Ascending aorta (tissue), 2 donors: ENCODE measurements at places on chromosomes 11 and 22. TPM values are rescaled to one million over a fixed set of nuclear protein-coding genes. Genes with fewer than 3 reads are reported as not detected.

DNA sequence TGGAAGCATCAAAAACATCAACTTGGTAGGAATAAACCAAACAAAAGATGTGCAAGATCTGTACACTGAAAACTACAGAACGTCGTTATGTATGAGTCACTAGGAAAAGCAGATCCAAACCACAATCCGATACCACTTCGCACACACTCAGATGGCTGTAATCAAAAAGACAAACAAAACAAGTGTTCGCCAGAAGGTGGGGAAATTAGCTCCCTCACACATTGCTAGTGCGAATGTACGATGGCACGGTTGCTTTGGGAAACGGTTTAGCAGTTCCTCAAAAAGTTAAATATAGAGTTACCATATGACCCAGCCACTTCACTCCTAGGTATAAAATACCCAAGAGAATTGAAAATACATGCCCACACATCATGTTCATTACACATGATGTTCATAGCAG lies 14.8 kb upstream of the CARD10 start:
- H3K27me3 ChIP-seq: no peaks in the 10 kb centered on the region
- H3K27ac ChIP-seq: no peak overlapping the region
- DNase-seq: no peak
- H3K4me3 ChIP-seq: no peak overlapping the region

GRCh38 chr11:71466358-71466757 lies 13.4 kb downstream of the NADSYN1 start:
- peaks cover 47% of the 10 kb centered on the region for H3K36me3 ChIP-seq
- H3K4me3 ChIP-seq: no peak overlapping the region
- no peaks in the 10 kb centered on the region for H3K4me1 ChIP-seq
- H3K27me3 ChIP-seq: no peaks in the 10 kb centered on the region
- no peak for DNase-seq

- H3K4me1 ChIP-seq: peaks cover 15% of the 10 kb centered on the region
- H3K27ac ChIP-seq: peak overlapping the region; percentile 85
- H3K4me3 ChIP-seq: no peak overlapping the region
- DNase-seq: no peak
Observed at GRCh38 chr11:95076416-95076815, 9.7 kb downstream of the SRSF8 start.

GRCh38 chr11:128902515-128903066 lies 11.4 kb downstream of the KCNJ5 start:
- H3K27me3 ChIP-seq: no peaks in the 10 kb centered on the region
- H3K36me3 ChIP-seq: no peaks in the 10 kb centered on the region
- H3K27ac ChIP-seq: no peak overlapping the region
- no peak overlapping the region for H3K4me3 ChIP-seq
- DNase-seq: no peak

DNA sequence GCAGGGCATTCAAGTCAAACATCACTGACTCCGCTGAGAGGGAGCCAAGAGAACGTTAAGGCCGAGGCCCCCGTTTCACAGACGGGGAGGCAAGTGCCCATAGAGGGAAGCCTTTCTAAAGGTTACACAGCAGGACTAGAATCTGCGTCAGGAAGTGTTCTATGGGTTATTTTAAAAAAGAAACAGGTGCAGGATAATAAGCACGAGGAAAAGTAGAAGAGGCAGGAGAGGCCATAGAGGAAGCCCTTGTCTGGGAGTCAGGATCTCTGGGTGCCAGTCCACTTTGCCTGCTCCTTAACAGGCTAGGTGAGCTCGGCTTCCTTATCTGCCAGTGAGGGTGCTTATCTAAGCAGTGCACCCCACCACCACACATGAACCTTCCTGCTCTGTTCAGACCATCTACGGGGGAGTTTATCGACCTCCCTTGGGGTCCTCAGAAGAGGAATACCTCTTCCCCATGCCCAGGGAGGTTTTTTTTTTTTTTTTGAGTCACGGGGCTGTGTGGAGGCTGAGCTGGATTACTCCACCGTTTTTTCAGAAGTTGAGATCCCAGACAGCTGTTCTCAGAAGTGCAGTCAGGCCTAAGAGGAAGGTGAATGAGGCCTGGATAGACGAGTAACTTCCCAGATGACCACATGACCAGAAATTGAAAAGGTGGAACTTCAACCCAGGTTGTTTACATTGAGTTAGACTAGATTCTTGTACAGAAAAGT lies 1.2 kb upstream of the FCHSD2 start:
- no peak for DNase-seq
- H3K27me3 ChIP-seq: no peaks in the 10 kb centered on the region
- no peaks in the 10 kb centered on the region for H3K36me3 ChIP-seq

DNA sequence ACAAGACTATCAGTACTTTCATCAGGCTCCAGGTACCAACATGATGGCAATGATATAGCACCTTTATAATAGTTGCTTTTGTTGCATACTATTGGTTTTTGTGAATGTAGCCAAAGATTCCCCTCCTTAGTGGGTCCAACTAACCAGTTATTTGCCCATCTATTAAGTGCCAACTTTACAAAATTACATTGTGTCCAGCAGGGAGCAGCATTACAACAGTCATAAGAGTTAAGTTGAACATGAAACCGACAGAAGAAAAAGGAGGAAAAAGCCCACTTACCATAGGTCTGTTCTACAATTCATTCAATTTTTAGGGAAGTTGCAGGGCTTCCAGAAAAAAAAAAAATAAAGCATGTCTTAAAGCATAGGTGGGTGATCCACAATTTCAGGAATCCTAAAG lies 21.6 kb downstream of the IMMP1L start:
- H3K27me3 ChIP-seq: no peaks in the 10 kb centered on the region
- H3K27ac ChIP-seq: no peak overlapping the region
- no peak overlapping the region for H3K4me3 ChIP-seq
- no peaks in the 10 kb centered on the region for H3K4me1 ChIP-seq

Gene HMOX1
- 27.1 TPM for total RNA-seq

Gene APOBEC3F
- total RNA-seq: 0.11 TPM

Gene OR52N4
- total RNA-seq: not detected

Gene CHRM4
- not detected for total RNA-seq

Gene SLC22A12
- not detected for total RNA-seq

- H3K4me1 ChIP-seq: no peaks in the 10 kb centered on the region
- H3K4me3 ChIP-seq: no peak overlapping the region
- no peaks in the 10 kb centered on the region for H3K27me3 ChIP-seq
- no peaks in the 10 kb centered on the region for H3K36me3 ChIP-seq
- no peak overlapping the region for H3K27ac ChIP-seq
Observed at GRCh38 chr11:84886344-84886743, 740.8 kb downstream of the DLG2 start.

- no peak overlapping the region for H3K4me3 ChIP-seq
- no peaks in the 10 kb centered on the region for H3K27me3 ChIP-seq
- no peak overlapping the region for H3K27ac ChIP-seq
- no peak for DNase-seq
Observed at GRCh38 chr11:28384418-28384817, 276.2 kb downstream of the METTL15 start.

DNA sequence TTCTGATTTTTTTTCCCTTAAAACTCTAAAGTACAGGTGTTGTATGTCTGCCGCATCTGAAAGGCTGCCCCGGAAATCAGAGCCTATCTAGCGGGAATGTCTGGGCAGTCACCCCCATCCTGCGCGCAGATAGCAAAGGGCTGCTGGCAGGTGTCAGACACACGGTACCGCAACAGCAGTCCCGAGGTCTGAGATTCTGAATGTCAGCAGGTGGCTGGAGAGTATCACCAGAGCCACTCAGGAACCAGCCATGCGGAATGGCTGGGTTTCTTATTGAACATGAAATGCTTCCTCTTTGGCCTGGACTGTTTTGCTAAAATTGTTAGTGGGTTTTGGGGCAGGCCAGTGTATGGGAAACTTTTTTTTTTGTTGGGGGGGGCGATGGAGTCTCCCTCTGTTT lies 53.3 kb downstream of the CERK start:
- H3K36me3 ChIP-seq: peaks cover 39% of the 10 kb centered on the region
- no peaks in the 10 kb centered on the region for H3K27me3 ChIP-seq
- H3K4me3 ChIP-seq: no peak overlapping the region
- H3K4me1 ChIP-seq: peaks cover 5% of the 10 kb centered on the region
- no peak for DNase-seq
- H3K27ac ChIP-seq: no peak overlapping the region

Gene NAALADL1
- 56.8 TPM for total RNA-seq

Gene SYTL2
- total RNA-seq: 151 TPM

DNA sequence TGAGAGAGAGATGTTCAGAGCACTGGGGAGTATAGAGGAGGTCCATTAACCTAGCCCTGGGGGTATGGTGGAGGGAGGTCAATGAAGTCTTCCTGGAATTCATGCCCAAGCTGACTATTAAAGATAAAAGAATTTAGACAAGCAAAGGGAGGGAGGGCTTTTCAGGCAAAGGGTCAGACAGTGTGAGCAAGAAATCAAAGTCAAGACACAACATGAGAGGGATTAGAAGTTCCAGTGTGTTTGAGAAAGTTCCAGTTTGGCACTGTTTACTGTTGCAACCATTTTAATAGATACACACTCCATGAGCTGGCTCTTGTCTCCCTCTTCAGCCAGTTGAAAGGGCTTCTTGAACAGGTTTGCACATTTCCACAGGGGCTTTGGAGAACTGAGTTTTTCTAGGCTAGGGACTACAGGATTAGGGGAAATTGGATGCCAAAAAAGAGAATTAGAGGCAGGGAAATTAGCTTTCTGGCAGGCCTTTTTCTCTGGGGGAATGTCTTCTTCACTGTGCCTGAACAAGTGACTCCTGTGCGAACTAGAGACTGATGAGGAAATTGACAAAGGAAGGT lies 14.7 kb upstream of the NNMT start:
- peak overlapping the region; percentile 68 for H3K27ac ChIP-seq
- H3K27me3 ChIP-seq: no peaks in the 10 kb centered on the region
- no peaks in the 10 kb centered on the region for H3K4me1 ChIP-seq
- DNase-seq: no peak
- no peak overlapping the region for H3K4me3 ChIP-seq
- H3K36me3 ChIP-seq: no peaks in the 10 kb centered on the region

GRCh38 chr11:112519751-112520150 lies 259.1 kb upstream of the PLET1 start:
- no peak for DNase-seq
- peaks cover under 1% of the 10 kb centered on the region for H3K4me1 ChIP-seq
- H3K36me3 ChIP-seq: no peaks in the 10 kb centered on the region
- no peak overlapping the region for H3K4me3 ChIP-seq
- H3K27me3 ChIP-seq: no peaks in the 10 kb centered on the region

DNA sequence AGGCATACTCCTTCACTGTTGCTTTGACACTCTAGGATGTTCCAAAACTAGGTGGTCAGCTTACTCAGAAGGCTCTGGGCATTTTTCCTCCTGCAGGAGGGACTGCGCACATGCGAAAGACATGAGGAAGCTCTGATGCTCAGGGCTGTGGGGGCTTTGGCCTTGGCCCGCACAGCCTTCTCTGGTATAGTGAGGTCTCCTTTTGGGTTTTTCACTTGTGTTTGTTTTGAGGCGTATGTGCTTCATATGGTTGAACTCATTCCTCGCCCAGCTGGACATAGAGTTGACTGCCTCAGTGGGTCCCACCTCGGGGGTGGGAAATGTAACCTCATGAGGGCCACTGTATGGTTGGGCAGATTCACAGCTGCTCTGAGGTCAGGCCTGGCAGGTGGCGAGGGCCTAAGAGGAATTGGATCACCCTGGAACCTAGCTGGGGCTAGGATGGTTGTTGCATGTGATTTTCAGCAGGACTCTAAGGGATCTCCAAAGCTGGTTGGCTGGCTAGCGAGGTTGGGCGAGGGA lies 63.7 kb downstream of the PTPRJ start:
- H3K27ac ChIP-seq: no peak overlapping the region
- DNase-seq: no peak
- no peaks in the 10 kb centered on the region for H3K4me1 ChIP-seq

GRCh38 chr22:46047841-46048595 lies 71.1 kb upstream of the WNT7B start:
- H3K36me3 ChIP-seq: no peaks in the 10 kb centered on the region
- H3K4me3 ChIP-seq: no peak overlapping the region
- peaks cover 42% of the 10 kb centered on the region for H3K4me1 ChIP-seq
- H3K27ac ChIP-seq: peak overlapping the region; percentile 97
- H3K27me3 ChIP-seq: no peaks in the 10 kb centered on the region

DNA sequence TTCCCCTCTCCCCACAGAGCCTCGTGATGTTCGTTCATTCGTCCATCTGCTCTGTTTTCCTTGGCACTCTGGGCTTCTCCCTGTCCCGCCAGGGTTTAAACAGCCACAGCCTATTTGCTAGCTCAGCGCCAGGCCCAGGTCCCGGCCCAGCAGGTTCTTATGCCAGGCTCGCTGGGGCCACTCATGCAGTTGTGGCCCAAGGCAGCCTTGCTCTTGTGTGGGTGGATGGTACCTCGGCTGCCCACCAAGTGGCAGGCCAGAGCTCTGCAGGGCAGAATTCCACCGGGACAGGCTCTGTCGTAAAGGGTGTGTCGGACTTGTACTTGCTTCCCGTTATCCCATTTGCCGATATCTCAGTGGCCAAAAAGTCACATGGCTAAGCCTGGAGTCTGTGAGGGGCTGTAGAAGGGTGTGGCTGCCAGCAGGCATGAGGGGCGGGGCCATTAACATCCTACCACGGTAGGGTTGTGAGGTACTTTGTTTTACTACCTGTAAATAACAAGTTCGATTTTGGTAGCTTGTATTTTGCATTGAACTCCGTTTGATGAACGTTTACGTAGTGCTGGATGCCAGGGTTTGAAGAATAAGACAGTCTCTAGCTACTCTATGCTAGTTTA lies 7.9 kb downstream of the FAM118A start:
- H3K4me1 ChIP-seq: peaks cover 11% of the 10 kb centered on the region
- H3K27ac ChIP-seq: peak overlapping the region; percentile 96
- peaks cover 4% of the 10 kb centered on the region for H3K36me3 ChIP-seq

- no peak overlapping the region for H3K27ac ChIP-seq
- no peak for DNase-seq
- H3K36me3 ChIP-seq: no peaks in the 10 kb centered on the region
Observed at GRCh38 chr11:111365722-111366559, 13.1 kb downstream of the POU2AF1 start.

- no peak overlapping the region for H3K4me3 ChIP-seq
- H3K36me3 ChIP-seq: no peaks in the 10 kb centered on the region
- no peaks in the 10 kb centered on the region for H3K27me3 ChIP-seq
- H3K4me1 ChIP-seq: no peaks in the 10 kb centered on the region
Observed at GRCh38 chr11:1667906-1668305, 29.1 kb upstream of the KRTAP5-6 start.

DNA sequence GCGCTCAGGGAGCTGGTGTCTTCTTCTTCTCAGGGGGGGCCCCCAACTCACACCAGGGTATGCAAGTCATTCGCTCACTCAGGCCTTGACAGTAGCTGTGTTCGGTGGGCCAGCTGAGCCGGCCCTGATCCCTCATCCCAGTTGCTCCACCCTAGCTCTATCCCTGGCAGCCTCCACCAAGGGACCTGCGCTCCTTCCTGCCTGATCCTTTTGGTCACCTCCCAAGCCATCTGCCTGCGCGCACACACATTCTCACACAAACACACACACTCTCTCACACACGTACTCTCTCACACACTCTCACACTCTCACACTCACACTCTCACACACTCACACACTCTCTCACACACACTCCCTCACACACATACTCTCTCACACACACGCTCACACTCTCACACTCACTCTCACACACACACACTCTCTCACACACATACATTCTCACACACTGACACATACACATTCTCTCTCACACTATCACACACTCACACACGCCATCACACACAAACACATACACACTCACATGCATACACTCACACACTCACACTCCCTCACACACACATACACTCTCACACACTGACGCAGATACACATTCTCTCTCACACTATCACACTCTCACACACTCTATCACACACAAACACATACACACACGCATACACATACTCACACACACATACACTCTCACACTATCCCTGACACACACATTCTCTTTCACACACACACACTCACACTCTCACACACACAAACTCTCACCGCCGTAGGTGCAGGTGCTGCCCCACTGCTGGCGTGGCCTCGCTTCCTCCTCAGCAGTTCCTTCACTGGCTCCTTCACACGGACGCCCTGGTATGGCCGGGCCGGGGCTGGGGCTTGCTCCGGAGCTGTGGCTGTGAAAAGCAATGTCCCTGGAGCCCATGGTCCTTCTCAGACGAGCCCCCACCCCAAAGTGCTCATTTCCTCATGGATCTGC lies 20.8 kb downstream of the POU2AF1 start:
- H3K36me3 ChIP-seq: no peaks in the 10 kb centered on the region
- no peaks in the 10 kb centered on the region for H3K27me3 ChIP-seq
- no peak for DNase-seq
- H3K27ac ChIP-seq: no peak overlapping the region
